ENCODE measurements at places on chromosomes 4 and X.
A peak's percentile ranks its signal among the peaks of the same experiment; 100 is the strongest.

- no peak for DNase-seq
Measured at GRCh38 chrX:129522184-129523078, 859 bp downstream of the SMARCA1 start.

DNA sequence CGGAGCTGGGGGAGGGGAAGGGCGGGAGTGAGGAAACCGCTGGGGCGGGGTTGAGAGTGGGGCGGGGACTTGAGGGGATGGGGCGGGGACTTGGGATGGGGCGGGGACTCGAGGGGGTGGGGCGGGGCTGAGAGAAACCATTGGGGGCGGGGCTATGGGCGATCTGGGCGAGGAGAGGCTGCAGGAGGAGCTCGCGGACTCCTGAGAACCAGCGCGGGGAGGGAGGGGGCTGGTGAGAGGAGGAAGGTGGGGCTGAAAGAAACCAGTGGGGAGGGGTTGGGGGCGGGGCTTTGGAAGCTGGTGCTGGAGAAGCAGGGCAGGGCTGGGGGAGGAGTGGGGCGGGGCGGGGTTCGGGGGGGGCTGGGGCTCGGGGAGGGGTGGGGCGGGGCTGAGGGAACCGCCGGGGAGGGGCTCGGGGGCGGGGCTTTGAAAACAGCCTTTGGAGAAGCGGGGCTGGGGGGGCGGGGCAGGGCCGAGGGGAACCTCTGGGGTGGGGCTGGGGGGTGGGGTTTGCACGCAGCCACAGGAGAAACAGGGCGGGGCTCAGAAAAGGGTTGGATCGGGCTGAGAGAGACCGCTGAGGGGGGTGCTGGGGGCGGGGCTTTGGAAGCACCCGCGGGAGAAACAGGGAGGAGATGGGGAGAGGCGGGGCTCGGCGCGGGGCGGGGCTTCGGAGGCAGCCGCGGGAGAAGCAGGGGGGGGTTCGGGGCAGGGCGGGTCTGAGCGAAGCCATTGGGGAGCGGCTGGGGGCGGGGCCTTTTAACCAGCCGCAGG lies 777 bp upstream of the EOLA2 start:
- DNase-seq, result peak; percentile 80

DNA sequence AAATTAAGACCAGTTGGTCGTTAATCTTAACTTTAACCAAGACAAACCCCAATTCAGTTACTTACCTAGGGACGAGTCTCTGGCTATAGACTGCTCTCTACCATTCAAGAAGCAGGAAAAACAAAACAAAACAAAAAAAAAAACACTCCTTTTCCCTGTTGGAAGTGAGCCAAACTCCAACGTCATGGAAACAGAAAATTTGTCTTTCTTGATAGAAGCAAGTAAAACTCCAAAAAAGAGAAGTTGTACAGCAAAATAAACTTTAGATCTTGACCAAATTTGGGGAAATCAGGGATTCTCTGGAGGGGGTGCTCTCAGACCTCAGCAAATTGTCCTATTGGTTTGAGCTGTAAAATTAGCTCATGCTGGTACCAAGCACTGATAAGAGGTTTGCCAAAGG lies 3.7 kb downstream of the CNGA1 start:
- no peak for DNase-seq

- DNase-seq, result no peak
Measured at GRCh38 chr4:15054541-15054940, 52.3 kb downstream of the CPEB2 start.

GRCh38 chr4:113607147-113607720 lies 154.3 kb downstream of the CAMK2D start:
- DNase-seq, result no peak

- DNase-seq, result peak; percentile 49
Measured at GRCh38 chrX:75522565-75523431, at the start of gene ZDHHC15. ZDHHC15 (minus strand) TSS chrX:75523037; CDS start chrX:75523024, 13 bp downstream.

DNA sequence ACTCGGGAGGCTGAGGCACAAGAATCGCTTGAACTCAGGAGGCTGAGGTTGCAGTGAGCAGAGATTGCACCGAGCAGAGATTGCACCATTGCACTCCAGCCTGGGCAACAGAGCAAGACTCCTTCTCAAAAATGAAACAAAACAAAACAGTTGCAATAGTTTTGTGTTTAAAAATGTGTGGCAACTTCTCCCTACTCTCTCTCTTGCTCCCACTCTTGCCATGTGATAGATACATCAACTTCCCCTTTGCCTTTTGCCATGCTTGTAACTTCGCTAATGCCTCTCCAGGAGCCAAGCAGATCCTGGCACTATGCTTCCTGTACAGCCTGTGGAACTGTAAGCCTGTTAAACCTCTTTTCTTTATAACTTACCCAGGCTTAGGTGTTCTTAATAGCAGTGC lies 52.5 kb upstream of the INTU start:
- no peak for DNase-seq

- DNase-seq, result no peak
Measured at GRCh38 chr4:125390126-125390525, 75.4 kb downstream of the FAT4 start.

DNA sequence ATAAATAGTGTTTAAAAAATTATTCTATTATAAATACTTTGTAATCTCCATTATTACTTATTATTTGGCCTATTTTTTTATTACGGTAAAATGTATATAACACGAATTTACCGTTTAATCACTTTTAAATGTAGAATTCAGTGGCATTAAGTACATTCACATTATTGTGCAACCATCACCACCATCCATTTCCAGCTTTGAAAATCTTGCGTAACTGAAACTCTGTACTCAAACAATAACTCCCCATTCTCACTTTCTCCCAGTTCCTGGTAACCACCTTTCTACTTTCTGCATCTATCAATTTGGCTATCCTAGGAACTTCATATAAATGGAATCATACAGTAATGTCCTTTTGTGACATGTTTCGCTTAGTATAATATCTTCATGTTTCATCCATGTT lies 45.7 kb downstream of the PASD1 start:
- DNase-seq, result no peak

- DNase-seq, result no peak
Measured at GRCh38 chr4:1348014-1348513, 1.1 kb downstream of the UVSSA start.

DNA sequence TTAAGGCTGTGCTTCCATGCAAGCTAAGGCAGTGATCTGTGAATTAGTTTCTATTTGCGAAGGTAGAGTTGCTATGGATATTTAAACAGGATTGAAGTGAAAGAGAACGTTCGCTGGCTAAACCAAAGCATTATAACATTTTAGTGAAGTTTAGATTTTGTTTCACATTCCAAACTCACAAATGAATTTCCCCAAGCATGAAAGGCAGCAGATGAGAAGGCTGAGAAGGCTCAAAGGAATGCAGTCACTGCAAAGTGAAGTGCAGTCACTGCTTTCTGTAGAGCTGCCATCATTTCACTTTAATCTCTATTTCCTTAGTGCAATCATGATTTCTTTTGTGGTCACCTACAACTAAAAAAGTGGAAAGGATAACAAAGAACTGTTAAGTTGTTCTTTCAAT lies 334.7 kb upstream of the NR3C2 start:
- no peak for DNase-seq

- no peak for DNase-seq
Measured at GRCh38 chrX:53155512-53156206, 61.7 kb downstream of the KANTR start.

GRCh38 chr4:72118017-72118416 lies 86.2 kb downstream of the NPFFR2 start:
- no peak for DNase-seq

DNA sequence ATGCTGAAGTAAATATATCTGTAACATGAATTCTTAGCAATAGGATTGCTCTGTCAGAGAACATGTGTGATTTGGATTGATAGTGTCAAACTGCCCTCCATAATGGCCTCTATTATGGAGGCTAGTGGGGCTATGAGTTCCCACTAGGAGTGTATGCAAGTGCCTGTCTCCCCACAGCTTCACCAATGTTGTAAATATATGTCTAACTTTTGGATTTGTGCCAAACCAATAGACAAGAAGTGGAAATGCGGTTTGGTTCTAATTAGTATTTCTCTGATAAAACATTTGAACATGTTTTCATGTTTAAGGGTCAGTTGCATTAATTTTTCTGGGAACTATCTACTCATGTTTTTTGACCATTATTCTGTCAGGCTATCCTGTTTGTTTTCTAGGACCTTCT lies 28.1 kb downstream of the GPAT3 start:
- DNase-seq, result no peak

GRCh38 chr4:145061318-145061920 lies 36.6 kb downstream of the ANAPC10 start:
- DNase-seq, result no peak

DNA sequence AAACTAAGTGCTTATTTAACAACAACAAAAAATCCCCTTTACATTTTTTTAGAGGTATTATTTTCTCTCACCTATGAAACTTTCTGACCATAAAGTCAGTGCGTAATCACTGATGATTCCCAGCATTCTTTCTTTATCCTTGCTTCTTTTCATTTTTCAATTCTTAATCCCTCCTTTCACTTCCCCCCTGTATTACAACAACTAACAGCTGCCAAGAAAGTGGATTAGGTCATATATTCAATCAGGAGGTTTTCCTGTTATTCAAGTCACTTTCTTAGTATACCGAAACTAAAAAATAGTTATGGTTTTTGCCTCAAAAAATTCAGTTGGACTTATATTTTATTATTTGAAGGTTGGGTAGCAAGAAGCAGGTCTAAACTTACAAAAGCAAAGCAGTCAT lies 2.1 kb upstream of the STAP1 start:
- DNase-seq, result no peak

DNA sequence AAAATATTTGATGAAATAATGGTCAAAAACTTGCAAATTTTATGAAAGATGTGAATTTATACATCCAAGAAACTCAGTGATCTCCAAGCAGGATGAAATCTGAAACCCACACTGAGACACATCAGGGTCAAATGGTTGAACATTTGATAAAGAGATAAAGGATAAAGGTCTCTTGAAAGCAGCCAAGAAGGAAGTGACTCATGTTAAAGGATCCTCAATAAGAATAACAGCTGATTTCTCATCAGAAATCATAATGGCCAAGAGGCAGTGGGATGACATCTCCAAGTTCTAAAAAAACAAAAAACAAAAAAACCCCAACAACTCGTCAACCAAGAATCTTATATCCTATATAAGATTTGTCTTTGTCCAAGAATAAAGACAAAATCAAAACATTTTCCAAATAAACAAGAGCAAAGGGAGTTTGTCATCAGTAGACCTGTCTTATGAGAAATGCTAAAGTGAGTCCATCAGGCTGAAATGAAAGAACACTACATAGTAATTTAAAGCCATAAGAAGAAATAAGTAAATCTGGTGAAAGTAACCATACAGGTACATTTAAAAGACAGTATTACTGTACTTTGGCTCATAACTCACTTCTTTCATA lies 121.7 kb downstream of the PDS5A start:
- no peak for DNase-seq

- no peak for DNase-seq
Measured at GRCh38 chr4:30721185-30722091, 1.3 kb downstream of the PCDH7 start.

DNA sequence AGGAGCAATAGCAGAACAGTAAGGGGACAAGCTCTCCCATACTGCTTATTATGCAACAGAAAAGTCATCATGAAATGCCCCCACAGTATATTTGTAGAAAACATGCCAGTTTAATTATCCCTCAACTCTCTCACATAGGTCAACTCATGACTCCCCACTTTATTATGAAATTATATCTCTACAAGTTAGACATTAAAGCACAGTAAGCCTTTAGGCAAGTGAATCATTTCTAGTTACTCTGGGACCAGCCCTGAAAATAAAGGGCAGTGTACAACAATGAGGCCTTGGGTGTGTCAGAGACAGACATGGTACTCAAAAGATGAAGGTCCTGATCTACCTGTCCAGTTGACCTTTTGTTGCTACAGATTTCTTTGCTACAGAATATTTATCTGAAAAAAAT lies 191.9 kb downstream of the FBXW7 start:
- no peak for DNase-seq

DNA sequence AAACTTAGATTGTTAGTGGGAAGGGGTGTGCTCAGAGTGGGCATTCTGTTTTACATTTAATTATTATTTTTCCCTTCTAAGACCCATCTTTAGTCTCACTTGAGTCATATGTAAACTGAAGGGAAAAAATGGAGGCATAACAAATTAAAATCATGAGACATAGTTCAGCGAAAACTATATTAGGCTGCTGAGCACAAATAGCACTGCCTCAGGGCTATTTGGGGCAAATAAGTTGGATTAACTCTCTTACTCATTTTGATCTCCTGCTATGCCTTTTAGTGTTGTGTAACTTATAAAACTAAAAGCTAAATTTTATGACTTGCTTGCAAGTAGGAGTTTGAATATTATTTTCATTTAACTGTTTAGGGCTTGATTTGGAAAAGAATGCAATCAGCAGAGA lies 1329.2 kb upstream of the PCDH7 start:
- no peak for DNase-seq

- no peak for DNase-seq
Measured at GRCh38 chr4:24071612-24072372, 181.9 kb upstream of the PPARGC1A start.

GRCh38 chrX:124269881-124270280 lies 62.6 kb upstream of the TEX13D start:
- DNase-seq, result no peak

DNA sequence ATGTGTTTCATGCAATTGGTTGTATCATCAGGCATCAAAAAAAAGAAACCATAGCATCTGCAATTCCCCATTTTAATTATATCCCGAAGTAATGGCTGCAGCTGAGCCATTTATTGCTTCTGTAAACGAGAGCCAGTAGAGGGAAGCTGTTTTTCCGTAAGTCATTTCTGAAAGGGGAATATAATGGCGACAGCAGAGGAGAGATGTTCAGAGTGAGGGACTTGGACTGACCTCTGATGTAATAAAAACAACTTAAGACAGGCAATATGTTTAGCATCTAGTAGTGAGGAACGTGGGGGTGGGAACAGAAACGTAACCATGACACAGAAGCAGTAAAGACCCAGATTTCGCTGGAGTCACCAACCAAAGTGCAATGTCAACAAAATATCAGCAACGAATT lies 31.5 kb upstream of the NAA11 start:
- no peak for DNase-seq

GRCh38 chrX:19990151-19990555 lies 708 bp downstream of the BCLAF3 start:
- no peak for DNase-seq

- DNase-seq, result no peak
Measured at GRCh38 chr4:142324572-142324971, 521.5 kb downstream of the INPP4B start.

DNA sequence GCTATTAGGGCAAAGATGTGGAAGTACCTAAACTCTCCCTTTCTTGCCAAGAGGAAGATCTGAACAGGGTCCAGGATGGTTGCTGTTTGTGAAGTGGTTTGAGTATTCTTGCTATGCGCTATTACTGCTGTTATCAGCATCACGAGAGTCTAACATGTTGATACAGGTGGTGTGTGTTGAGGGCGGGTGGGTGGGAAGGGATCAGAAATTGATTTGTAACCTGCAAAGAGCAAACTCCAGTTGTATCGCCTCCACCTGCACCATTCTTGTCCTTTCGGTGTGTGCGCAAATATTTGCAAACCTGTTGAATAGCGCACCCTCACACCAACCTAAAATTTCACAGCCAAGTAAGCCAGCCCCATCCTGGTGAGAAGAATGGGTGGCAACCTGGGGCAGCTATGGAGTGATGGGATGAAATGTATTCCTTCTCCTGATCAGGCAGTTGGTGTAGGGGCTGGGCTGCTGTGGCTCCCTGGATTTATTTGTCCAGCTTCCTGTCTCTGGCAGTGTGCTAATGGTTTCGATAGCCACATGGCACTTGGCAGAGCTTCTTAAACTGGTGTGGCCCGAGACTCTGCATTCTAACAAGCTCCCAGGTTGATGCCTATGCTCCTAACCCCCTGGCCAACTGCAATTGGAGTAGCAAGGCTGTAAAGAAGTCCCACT lies 102.6 kb upstream of the SCML1 start:
- no peak for DNase-seq
